ENCODE measurements at places on chromosomes 13 and 19. TPM values are rescaled to one million over a fixed set of nuclear protein-coding genes. Genes with fewer than 3 reads are reported as not detected.

The GPR4 gene
- total RNA-seq: 2.3 TPM

The ZNF222 gene
- 4.3 TPM for total RNA-seq

The TPTE2 gene
- total RNA-seq: not detected

The CGB3 gene
- not detected for total RNA-seq

Measured in suprapubic skin (tissue), 4 donors.